ENCODE measurements at places on chromosomes 3 and 15. TPM values are rescaled to one million over a fixed set of nuclear protein-coding genes. Genes with fewer than 3 reads are reported as not detected.

Gene SLC12A1
- total RNA-seq: not detected

Gene SEMA7A
- 6.8 TPM for total RNA-seq

Gene RNF111
- 26.0 TPM for total RNA-seq

Gene PLA2G4E
- not detected for total RNA-seq

Gene RSL24D1
- total RNA-seq: 175 TPM

Gene TMEM44
- 16.9 TPM for total RNA-seq

Gene UBP1
- total RNA-seq: 81.0 TPM

Gene ACP3
- total RNA-seq: 0.18 TPM

Gene C3orf20
- total RNA-seq: not detected

Gene IL1RAP
- total RNA-seq: 1.3 TPM

Gene CX3CR1
- not detected for total RNA-seq

Gene EFCC1
- 0.07 TPM for total RNA-seq

Gene PLA2G4D
- not detected for total RNA-seq

Gene RAB27A
- 90.2 TPM for total RNA-seq

Gene QARS1
- 297 TPM for total RNA-seq

Gene CCDC12
- total RNA-seq: 75.2 TPM

Gene FANCD2OS
- not detected for total RNA-seq

Gene DNASE1L3
- not detected for total RNA-seq

Gene CHRNB4
- not detected for total RNA-seq

Gene HGD
- 0.51 TPM for total RNA-seq

Gene PP2D1
- not detected for total RNA-seq

Gene CELSR3
- total RNA-seq: 2.1 TPM

Gene IL17RD
- 0.25 TPM for total RNA-seq

Gene SERPINI1
- 2.8 TPM for total RNA-seq

Gene DNAJA4
- 0.25 TPM for total RNA-seq

Gene PLIN1
- not detected for total RNA-seq

Gene SCN5A
- total RNA-seq: 0.27 TPM

Gene PPP1R14D
- total RNA-seq: not detected

Gene ANKDD1A
- 0.80 TPM for total RNA-seq
